ENCODE measurements at places on chromosomes 16 and 17.
A peak's percentile ranks its signal among the peaks of the same experiment; 100 is the strongest.

- DNase-seq, result no peak
Observed at GRCh38 chr16:4321286-4322120, 5.6 kb downstream of the GLIS2 start.

GRCh38 chr17:4945944-4946280, 2.4 kb downstream of the PFN1 start:
- DNase-seq, result no peak

DNA sequence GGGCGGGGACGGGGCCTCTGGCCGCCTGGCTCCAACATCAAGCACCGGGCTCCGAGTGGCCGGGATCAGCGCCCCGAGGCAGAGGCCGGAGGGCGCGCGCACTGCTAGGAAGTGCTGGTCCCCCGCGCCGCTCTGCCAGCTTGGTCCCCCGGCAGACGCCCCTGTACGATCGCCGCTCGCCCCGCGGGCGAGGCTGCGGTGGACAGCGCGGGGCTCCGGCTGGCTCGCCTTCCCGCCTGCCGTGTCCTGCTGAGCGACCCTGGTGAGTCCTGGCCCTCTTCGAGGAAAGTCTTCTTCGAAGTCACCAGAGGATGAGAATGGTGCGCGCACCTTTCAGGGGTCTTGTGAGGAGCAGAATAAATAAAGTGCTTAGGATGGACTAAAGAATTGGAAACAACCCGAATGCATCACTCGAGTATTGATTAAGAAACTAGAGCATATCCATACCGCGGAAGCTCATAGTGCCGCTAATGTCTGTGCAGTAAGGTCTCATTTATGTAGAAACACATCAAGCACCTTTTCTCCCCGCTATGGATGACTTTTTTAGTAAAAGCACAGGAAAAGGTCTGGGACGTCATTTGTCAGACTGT, 392 bp downstream of the ZNF213 start:
- no peak for DNase-seq

- no peak for DNase-seq
Observed at GRCh38 chr17:79829457-79829856, 9.8 kb downstream of the CBX4 start.

DNA sequence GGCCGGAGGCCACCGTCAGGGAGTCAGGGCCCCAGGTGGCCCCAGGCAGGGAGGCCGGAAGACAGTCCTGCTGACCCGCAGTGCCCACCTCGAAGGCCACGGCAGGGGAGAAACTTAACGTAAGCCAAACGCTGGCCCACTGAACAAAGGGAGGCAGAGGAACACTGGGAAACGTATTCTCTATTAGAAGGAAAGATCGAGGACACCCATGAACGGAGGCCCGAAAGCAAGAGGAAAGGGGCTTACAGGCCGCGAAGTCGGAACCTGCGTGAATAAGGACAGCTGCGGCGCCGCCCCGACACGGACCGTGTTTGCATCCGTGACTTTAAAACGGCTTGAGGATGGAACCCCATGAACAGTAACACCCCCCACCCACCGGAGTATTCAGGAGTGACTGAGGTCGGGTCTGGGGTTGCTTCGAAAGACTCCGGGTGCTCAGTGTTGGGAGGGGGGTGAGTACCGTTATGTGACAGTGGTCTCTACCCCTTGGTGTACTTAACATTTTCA, 102.4 kb upstream of the METRNL start:
- no peak for DNase-seq

GRCh38 chr17:42852351-42852750, 1.4 kb downstream of the AOC3 start:
- DNase-seq, result no peak

- DNase-seq, result no peak
Observed at GRCh38 chr16:84379008-84379708, 10.8 kb downstream of the ATP2C2 start.

- peak; percentile 98 for DNase-seq
Observed at GRCh38 chr17:835263-835662, 53.1 kb downstream of the MRM3 start.

- DNase-seq, result no peak
Observed at GRCh38 chr17:72517413-72518158, 396.8 kb downstream of the SOX9 start.

DNA sequence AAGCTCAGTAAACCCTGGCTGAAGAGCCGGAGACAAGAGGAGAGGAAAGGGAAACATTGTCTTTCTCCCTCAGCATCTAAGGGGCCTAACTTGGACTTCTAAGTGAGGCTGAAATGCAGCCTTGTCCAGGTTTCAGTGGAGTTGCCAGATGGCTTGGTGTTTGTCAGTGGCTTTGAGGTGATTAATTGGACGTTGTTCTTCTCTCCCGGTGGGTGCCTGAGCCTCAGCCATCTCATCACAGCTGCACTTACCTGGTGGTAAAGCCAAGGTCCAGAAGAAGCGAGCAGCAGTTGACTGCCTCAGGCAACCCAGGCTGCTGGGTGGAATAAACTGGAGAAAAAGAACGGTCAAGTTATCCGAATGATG, 202.2 kb upstream of the NLRP1 start:
- no peak for DNase-seq

GRCh38 chr17:69949973-69950695, 124.9 kb upstream of the KCNJ16 start:
- no peak for DNase-seq

GRCh38 chr17:46003907-46004748, 5.1 kb downstream of the STH start:
- no peak for DNase-seq

GRCh38 chr17:50447870-50448595, 20.6 kb downstream of the CHAD start:
- no peak for DNase-seq

GRCh38 chr16:86925067-86925791, 346.9 kb downstream of the FOXL1 start:
- peak; percentile 43 for DNase-seq

- DNase-seq, result no peak
Observed at GRCh38 chr16:72805486-72805885, 242.4 kb downstream of the ZFHX3 start.

DNA sequence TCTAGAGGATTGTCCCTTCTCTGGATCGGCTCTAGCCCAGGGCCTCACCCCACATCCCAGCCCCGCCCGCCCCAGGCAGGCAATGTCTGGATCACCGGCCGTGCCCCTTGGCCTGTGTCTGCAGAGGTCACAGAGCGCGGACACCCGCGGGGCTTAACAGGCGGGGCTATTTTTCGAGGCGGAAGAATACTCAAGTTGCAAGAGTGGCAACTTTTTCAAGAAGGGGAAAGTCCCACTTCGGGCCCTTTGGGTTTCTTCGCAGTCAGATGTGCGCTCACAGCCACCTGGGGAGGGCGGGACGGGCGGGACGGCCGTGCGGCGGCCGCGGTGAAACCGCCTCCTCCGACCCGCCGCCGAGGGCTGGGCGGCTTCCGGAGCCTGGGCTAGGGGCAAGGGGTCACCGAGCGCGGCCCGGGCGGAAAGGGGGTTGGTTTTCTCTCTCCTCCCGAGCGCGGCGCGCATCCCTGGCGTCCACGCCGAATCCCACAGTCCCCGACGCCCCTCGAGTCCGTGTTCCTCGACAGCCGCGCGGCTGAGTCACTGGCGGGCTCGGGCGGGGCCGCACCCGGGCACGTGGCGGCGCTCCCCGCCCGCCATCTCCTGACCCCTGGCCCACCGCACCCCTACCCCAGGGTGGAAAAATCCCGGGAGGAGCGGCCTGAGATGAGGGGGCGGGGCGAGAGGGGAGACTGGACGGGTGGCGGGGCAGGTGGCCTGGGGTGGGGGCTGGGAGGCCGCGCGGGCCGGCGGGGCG, 1.2 kb upstream of the PFN1 start:
- DNase-seq, result peak; percentile 53

- no peak for DNase-seq
Observed at GRCh38 chr16:77843405-77843804, 55.0 kb downstream of the VAT1L start.

DNA sequence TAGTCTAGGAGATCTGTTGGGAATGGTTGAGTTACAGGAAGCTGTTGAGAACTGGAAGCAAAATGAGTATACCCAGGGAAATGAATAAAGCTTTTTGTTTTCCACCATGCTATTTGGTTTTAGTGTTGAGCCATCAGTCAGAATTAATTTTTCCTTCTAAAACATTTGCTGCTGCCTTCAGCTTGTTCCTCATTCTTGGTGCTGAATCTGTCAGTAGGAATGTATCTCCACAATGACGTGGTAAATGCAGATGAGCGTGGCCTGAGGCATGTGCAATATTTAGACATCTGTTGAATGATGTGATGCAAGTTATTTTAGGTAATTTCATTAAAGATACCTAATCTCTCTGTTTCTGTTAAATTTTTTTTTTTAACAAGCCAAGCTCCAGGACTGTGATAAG, 10.9 kb downstream of the HAPSTR1 start:
- DNase-seq, result peak; percentile 81

DNA sequence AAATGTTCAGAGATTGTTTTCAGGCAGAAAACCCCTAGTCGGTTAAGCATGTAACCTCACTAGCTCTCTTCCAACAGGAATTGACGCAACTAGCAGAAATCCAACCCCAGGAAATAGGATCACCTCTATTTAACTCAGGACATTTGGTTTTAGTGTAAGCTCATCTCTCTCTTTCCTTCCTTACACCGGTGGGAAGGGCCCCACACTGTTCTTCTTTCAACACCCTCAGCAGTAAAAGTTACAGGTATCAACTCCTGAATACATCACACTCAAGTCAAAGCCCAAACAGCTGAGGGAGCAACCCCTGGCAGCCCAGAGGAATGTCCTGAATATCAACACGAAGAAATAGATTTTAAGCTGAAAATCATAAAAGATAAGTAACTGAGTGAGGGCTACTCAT, 191.2 kb upstream of the KIF2B start:
- no peak for DNase-seq

DNA sequence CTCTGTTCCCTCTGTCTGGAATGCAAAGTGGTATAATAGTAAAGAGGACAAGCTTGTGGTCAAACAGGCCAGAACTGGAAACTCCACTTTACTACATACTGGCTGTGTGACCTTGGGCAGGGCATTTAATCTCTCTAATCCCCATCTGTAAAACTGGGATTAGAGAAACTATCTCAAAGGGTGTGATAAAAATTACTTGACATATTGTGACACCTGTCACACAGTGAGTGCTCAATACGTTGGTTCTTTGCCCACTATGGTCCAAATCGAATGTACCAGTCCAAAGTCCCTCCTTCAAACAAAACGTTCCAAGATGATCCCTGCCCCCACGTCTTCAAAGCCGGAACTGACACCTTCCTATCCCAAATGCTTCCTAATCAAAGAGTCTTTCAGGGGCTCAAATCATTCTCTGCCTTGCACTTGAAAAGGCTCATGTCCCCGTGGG, 734 bp downstream of the PGAP3 start:
- no peak for DNase-seq

GRCh38 chr16:21962475-21962874, 9.3 kb downstream of the UQCRC2 start:
- DNase-seq, result no peak

DNA sequence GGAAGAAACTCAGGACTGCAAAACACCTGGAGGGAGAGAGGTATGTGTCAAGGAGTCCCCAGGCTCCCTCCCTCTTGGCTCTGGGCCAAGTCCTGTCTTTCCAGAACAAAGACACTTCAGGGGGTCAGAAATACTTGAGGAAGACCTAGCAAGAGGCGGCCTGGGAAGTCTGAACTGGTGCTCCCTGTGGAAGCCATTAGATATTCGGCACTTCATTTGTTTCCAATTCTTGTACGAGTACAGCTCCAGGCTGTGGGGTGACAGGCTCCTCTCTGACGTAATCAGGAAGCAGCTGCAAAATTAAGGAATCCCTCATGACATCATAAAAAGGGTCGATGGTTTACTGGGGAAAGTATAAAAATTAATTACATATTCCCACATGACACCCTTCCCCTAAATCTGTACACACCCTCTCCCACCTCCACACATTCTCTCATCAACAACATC, 108.7 kb downstream of the SMG6 start:
- DNase-seq, result no peak

DNA sequence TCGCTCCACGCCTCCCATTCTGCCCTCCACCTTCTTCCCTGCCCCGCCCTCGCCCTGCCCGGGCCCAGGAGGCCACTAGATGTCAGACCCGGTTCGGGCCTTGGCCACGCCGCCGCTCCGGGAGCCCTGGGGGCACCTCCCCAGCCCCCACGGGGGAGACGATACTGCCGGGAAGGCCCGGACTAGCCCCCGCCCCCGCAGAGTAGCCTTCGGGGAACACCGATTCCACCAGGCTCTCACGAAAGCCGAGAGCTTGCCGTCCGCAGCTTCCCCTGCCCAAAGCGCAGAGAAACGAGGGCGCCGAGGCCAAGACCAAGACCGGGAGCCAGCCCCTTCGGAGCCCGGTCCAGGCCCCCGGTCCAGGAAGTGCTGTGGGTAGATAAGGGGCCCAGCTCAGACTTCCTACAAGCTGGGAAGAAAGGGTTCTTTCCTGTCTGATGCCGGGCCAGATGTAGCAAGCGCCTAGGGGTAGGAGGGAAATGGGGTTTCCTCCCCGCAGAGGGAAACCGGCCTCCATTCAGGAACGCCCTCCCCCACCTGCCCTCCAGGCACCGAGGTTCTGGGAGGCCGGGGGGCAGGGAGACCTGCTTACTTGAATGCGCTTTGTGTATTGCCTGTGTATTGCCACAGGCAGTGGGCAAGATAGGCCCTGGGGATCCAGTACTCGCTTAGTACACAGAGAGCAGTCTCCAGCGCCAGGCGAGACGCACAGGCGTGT, 806 bp upstream of the CYB561 start:
- DNase-seq, result no peak

GRCh38 chr16:80619824-80620223, 79.0 kb downstream of the DYNLRB2 start:
- no peak for DNase-seq

DNA sequence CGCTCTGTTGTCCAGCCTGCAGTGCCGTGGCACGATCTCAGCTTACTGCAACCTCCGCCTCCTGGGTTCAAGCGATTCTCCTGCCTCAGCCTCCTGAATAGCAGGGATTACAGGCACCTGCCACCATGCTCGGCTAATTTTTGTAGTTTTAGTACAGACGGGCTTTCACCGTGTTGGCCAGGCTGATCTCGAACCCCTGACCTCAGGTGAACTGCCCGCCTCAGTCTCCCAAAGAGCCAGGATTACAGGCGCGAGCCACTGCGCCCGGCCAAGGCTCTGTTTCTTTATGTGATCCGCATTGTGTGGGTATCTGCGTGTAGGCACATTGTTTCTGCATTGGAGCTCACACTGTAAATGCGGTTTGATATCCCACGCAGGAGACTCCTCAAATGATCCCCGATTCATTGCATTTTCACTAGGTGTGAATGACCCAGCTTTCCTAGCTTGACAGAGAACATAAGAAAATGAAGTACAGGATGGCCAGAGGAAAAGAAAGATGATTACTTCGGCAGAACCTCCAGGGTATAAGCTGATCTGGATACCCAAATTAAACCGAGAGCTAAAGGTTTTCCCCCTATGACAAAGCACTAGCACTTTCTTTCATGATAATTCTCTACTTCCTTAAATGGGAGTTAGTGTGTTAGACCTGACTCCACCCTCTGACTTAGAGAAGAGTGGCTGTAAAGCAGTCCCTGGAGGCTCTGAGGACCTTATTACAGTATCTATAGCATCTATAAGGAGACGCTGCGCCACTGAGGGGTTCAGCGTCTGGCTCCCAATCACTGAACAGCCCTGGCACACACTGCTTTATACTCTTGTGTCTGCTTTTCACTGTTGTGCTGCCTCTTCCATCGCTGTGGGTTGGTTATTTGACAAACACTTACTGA, 17.3 kb downstream of the COTL1 start:
- DNase-seq, result no peak

All from brain microvascular endothelial cell (primary cell).